ENCODE measurements at places on chromosomes 5 and 9.

GRCh38 chr5:91384671-91385430 lies 1.7 kb upstream of the ARRDC3 start:
- DNase-seq = peak; percentile 12

GRCh38 chr9:92949266-92949982 lies 2.1 kb downstream of the FGD3 start:
- DNase-seq = no peak

DNA sequence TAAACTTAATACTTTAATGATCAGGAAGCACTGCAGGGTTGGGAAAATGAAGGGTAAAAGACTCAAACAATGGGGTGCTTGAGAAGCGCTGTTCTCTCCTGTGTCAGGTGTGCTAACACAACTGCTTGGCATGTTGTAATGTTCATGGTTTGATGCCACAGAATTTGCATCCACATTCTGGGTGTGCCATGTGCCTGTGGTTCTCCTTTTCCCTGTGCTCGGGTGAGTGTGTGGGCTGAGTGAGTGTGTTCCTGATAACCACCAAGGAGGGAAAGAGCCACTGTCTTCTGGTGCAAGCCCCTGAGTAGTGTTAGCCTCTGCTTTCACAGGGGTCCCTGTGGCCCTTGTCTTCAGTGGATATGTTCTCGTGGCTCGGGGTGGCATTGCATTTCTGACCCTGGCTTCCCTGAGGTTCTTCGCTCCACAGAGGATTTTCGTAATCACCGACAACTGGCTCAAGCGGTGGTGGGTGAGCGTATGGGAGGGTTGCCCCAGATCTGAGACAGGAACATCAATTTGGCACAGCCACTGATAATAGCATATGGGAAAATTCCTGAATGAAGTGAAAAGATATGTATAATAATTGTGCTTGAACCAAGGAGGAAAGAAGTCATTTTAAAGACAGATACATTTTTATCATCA lies 102.0 kb downstream of the MVB12B start:
- no peak for DNase-seq

- DNase-seq = no peak
These were observed 76.9 kb downstream of the ANKH start for GRCh38 chr5:14794583-14795230.

DNA sequence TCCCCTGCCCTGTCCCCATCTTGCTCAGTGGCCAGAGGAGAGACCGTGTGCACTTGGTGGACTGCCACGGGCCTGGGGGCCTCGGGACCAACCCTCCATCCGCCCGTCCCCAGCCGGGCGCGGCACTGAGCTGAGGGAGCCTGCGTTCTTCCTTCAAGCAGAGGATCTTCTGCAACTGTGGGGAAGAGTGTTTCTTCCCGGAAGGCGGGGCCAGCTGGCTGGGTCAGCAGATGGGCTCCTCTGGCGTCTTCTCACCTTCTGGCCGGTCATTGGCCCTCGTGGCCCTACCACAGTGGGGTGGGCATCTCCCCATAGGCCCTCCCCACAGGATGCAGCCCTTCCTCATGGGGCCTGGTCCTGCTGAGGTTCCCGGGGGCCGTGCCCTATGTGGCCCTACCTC lies 17.4 kb downstream of the RXRA start:
- no peak for DNase-seq

DNA sequence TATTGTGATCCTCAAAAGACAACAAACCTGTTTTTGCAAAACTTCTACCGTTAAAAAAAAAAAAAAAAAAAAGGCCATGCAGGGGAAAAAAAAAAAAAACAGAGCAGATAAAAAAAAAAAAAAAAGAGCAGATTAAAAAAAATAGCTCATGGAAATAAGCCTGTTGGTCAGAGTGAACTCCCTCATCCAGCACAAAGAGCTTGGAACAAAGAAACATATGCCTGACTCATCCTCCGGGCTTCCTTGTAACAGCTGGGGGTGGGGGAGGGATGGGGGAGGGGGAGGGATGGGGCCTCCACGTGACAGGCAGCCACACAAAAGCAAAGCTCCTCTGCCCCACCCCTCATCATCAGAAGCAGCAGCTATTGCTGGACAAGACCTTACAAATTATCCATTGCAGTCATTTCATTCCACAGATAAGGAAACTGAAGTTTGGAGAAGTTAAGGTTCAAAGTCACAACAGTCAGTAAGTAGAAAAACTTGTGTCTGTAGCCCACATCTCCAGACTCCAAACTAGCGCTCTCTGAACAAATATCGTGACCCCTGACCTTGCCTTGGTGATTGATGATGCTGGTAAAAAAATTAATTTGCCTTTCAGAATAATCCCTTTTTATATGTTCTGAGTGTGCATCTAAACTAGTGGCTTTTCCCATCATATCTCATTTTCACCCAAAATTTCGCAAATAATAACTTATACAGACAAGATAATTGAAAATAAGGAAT lies 38.9 kb downstream of the SLC35D2 start:
- DNase-seq = no peak

DNA sequence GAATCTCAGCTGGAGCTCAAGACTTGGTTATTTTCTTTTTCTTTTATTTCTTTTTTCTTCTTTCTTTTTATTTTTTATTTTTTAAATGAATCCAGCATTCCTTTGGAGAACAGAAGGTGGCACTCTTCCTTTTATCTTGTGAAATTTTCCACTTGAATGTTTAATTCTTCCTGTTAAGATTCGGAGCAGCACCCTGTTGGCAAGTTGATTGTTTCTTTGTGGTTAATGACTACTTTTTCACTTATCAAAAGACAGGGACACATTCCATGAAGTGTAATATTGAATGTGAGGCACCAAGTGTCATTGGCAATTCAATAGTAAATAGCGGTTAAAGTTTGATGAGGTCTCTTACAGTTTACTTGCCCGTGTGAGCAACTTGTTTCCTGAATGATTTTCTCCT lies 240.5 kb upstream of the CHD1 start:
- DNase-seq = no peak

- DNase-seq = no peak
These were observed at the start of gene EGFL7 for GRCh38 chr9:136662656-136663581. Gene EGFL7, plus strand, starts transcription at chr9:136662916. Its CDS starts 5,367 bp downstream, at chr9:136668283.

- DNase-seq = no peak
These were observed 604.8 kb downstream of the BNC2 start for GRCh38 chr9:16265688-16266087.

DNA sequence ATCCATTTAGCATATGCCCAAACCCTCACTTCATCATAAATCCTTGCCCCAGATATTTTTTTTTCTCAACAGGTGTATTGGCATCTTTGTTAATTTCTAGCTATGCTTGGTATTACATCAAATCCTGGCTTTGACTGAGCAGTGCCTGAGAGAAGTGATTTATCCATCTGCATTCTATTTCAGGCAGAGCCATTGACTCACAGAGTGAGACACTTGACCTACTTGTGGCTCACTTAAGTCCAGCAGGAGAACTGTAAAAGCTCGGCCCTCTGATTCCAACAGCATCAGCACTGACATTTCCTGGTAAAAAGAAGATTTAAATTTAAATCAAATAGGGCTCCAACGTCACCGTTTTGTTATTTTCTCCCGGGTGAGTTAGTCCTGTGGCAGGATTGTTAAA lies 93.4 kb downstream of the PLK2 start:
- no peak for DNase-seq

- DNase-seq = no peak
These were observed 82.6 kb downstream of the GPR21 start for GRCh38 chr9:123116036-123116435.

DNA sequence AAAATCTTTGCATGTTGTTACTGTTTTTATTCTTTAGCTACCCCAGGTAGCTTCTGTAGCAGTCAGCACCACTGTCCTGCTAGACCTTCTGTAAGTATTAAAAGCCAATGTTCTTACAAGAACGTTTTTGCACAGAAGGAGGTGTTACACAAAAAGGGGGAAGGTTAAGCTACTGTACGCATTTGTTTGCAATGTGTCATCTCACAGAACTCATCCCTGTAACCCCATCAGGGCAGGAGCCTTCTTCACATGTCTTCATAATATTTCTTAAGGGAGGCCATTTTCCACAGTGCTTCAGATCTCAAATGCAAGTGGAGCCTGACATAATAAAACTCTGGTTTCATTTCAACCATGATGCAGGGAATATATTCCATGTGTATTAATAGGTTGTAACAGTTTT lies 67.9 kb downstream of the OSMR start:
- DNase-seq = no peak

- no peak for DNase-seq
These were observed 1.9 kb downstream of the FBXO10 start for GRCh38 chr9:37574241-37574721.

DNA sequence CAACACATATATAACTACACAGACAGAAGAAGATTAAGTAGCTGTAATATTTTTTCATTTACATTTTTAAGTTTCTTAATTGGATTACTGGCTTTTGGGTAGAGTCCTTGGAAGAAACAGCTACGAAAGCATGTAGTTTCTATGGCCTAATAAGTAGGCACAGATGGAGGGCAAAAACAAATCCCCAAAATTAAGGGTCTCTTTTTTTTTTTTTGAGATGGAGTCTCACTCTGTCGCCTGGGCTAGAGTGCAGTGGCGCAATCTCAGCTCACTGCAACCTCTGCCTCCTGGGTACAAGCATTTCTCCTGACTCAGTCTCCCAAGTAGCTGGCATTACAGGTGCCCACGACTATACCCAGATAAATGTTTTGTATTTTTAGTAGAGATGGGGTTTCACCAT lies 27.1 kb upstream of the MTMR12 start:
- DNase-seq = no peak

DNA sequence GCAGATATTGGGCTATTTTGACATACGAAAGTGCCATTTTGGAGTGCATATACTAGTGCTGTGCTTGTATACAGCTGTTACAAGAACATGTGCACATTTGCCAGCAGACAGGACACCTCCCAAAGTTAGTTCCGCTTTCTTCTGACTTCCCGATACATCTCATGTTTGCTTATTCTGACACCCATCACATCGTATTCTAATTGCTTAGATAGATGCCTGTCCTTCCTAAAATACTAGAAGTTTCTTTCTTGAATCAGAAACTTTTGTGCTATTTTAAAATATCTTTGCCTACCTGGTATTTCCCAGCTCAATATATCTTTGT lies 177.8 kb downstream of the TTLL11 start:
- DNase-seq = no peak

- no peak for DNase-seq
These were observed 224.4 kb downstream of the EBF1 start for GRCh38 chr5:158875272-158875679.

DNA sequence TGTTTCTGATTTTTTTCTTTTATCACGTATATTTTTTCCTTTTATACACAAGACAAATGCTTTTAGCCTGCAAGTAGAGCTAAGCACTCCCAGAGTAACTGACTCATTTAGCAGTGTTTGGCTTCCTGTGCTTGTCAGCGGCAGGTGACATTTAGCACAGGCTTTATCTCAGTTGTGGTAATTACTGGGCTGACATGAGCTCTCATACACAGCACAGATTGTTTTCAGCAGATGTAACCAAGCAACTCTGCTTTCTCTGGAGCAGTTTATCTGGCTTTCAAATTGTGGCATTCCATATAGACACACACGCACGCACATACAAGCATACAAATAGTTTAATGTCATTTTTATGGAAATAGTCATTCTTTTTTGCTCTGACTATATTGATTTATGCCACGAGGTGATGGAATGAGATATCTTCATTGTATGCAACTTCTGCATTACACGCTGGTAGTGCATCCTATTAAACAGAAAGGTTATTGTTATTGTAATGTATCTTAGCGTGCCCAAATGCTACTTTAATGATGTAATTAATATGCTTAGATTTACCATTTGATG lies 379.0 kb upstream of the GRAMD2B start:
- DNase-seq = no peak

DNA sequence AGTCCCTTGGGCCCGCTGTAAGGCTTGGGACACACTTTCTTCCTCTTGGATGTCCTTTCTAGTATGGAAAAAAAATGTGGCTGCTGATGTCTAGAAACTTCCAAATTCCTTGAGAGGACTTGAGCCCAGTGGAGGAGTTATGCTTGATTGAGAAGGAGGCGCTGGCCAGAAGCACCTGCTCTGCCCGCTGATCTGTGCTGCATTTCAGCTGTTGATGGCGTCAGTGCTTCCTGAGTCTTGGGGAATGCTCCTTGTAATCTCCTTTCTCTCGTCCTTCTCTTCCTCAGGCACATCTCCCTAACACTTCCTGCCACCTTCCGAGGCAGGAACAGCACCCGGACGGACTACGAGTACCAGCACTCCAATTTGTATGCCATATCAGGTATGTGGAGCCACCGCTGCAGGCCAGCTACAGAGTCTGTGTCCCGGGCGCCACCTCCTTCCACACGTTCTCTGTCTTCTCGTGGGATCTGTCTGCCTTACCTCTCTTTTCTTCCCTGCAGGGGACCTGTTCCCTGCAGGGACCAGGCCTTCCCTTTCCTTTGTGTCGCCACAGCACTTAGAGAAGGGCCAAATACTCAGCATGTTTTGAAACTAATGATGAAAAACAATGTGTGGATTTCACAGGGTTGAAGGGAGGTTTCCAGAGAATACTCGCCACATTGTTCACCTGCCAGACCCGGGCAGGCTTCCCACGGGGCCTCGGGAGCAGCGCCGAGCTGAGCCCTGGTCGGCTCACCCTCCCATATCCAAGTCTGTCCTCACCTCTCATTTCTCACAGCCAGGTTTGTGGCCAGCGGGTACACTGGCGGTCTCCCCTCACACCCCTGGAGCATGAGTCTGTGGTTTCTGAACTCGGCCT lies 95.2 kb downstream of the MVB12B start:
- no peak for DNase-seq

GRCh38 chr5:7271435-7272084 lies 124.4 kb upstream of the ADCY2 start:
- no peak for DNase-seq

GRCh38 chr5:142663246-142663645 lies 22.6 kb downstream of the FGF1 start:
- DNase-seq = no peak

GRCh38 chr5:110043025-110043424 lies 353.3 kb downstream of the MAN2A1 start:
- DNase-seq = no peak

GRCh38 chr5:104951829-104952228 lies 1389.2 kb upstream of the NUDT12 start:
- DNase-seq = no peak

GRCh38 chr5:138468133-138468965 lies 3.1 kb downstream of the EGR1 start:
- DNase-seq = no peak

DNA sequence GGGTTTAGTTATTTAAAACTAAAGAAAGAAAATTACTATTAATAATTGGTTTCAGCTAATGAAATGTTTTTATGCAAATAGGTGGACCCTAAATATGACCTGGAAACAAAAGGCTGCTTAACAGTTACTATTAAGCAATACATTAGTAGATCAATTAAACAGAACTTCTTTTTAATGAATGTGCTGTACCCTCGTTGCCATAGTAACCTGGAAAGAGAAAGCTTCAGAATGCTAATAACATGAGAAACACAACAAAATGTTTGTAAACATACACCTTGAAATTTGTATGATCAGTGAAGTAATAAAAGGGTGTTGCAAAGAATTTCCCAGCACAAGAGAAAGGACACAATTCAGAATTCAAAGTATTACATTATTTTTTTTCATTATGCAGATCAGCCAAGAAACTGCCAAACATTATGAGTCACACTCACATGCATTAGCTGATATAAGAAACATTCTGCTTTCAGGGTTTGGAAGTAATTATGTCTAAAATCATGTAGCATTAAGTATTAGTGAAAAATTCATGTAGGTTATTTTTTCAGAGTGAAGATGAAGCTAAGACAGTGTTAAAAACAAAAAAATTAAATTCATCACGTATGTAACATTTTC lies 348.3 kb downstream of the ISL1 start:
- no peak for DNase-seq

- peak; percentile 51 for DNase-seq
These were observed 27.8 kb downstream of the SUB1 start for GRCh38 chr5:32613050-32613672.

- no peak for DNase-seq
These were observed 15.9 kb downstream of the OR2V1 start for GRCh38 chr5:181114844-181115778.

- DNase-seq = no peak
These were observed 27.2 kb downstream of the PIK3R1 start for GRCh38 chr5:68242743-68243142.
